ENCODE measurements at places on chromosomes 3 and 15.

- DNase-seq: no peak
These were observed 29.6 kb downstream of the TLNRD1 start for GRCh38 chr15:81030301-81030750.

DNA sequence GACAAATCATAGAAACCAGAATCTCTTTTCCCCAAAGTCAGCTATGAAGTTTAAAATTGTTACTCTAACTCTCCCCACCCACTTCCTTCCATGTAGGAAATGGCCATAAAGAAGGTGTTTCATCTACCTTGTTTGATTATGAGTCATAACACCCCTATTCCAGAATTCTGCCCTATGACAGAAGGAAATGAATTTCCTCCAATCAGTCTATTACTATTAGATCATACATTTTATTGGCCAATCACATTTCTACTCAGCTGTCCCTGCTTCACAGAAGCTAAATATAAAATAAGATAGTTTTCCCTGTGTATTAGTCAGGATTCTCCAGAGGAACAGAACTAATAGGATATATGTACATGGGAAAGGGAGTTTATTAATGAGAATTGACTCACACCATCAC lies 102.1 kb downstream of the TGFBR2 start:
- no peak for DNase-seq

- no peak for DNase-seq
These were observed 67.2 kb downstream of the CFAP44 start for GRCh38 chr3:113374078-113374477.

- DNase-seq: no peak
These were observed 51.4 kb downstream of the SLC6A11 start for GRCh38 chr3:10867384-10867783.

DNA sequence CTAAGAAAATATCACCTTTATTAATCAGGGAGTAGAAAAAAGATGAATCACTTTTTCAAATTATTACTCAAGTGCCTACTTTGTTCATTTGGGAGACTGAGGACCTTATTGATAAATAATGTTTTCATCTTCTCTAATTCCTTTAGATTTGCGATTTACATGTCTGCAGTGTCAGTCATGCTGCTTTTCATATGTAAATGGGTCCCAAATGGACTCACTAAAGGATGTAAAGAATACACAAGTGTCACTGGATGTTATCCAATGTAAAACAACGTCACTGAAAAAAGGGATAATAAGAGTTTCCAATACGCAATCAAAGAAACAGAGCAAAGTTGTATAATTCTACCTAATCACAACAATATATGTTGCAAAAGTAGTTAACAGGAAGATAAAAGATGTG lies 84.9 kb downstream of the TFDP2 start:
- DNase-seq: no peak

GRCh38 chr3:115975353-115975752 lies 352.0 kb downstream of the GAP43 start:
- no peak for DNase-seq

GRCh38 chr3:52633786-52634185 lies 51.9 kb downstream of the PBRM1 start:
- DNase-seq: no peak

DNA sequence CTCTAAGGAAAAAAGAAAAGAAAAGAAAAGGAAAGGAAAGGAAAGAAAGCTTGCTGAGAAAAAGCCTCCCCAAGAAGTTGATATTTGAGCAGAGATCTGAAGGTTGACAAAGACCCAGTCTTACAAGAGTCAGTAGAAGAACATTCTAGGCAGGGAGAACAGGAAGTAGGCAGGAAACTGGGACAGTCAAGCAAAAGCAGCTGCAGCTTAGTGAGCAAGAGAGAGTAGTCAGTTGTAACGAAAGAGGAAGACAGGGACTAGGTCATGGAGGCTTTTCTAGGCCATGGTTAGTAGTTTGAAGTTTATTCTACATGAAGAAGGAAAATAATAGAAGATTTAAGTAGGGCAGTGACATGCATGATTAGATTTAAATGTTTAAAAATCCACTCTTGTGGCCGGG lies 31.8 kb upstream of the KLHL6 start:
- no peak for DNase-seq

DNA sequence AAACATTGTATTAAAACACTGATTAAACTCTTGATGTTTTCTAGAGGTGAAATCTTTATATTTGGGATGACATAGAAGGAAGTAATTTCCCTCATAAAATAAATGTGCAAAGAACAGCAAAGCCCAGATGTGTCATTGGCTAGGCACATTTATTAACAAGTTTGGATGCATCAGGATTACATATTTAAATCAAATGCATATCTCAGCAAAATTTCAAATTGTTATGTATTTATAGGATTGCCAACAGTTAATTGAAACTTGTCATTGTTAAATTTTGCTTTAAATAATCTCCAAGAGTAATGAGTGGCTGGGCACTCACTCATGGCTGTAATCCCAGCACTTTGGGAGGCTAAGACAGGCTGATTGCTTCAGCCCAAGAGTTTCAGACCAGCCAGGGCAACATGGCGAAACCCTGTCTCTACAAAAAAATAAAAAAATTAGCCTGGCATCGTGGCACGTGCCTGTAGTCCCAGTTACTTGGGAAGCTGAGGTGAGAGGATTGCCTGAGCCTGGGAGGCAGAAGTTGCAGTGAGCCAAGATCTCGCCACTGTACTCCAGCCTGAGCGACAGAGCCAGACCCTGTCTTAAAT lies 28.2 kb downstream of the ARIH1 start:
- no peak for DNase-seq

- DNase-seq: no peak
These were observed 23.4 kb upstream of the SLC41A3 start for GRCh38 chr3:126107203-126107939.

- no peak for DNase-seq
These were observed 75.8 kb upstream of the LEKR1 start for GRCh38 chr3:156750191-156750873.

DNA sequence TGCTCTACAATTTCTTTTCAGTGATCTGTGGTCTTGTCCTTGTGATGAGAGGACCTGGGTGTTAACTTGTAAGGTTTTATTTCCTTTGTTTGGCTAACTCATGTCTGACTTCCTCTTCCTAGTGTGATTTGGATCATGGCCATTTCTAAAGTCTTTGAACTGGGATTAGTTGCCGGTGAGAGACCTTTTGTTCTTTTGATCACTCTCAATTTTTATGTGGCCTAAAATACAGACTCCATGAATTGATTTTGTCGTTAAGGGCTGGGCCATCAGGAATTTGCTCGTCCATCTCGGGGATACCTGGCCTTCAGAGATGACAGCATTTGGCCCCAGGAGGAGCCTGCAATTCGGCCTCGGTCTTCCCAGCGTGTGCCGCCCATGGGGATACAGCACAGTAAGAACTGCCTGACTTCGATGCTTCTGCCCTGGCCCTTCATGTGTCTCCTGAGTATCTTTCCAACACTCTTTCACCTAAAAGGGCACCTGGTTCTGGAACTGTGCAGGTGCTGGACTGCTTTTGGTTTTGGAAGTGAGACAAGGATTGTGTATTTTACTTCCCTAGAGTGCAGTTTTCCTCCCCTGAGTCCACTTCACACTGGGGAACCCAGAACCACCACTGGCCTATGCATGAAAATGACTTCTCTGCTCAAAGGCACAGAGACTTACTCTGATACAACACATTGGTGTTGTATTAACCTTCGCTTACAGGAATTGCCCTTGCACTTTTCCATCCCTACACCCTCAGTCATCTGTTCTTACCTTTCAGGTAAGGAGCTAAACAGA lies 13.1 kb upstream of the LRRC2 start:
- no peak for DNase-seq

- DNase-seq: no peak
These were observed 268.4 kb upstream of the ATP11B start for GRCh38 chr3:182524711-182525401.

DNA sequence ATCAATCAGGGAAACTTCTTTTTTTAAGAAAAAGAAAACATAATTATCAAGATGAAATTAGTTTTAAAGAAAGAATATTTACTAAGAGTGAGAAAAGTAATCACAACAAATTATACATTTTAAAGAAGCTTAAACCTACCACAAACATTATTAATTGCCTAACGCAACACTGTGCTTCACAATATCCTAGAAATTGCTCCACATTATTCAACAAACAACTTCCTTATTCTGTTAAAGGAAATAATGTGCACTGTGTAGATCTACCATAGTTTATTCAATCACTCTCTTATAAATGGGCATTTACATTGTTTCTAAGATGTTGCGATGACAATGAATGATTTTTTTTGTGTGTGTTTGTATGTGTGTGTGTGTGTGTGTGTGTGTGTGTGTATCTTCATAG lies 525.9 kb upstream of the KCNMB2 start:
- DNase-seq: no peak

GRCh38 chr15:63938486-63939061 lies 104.8 kb upstream of the HERC1 start:
- DNase-seq: no peak

DNA sequence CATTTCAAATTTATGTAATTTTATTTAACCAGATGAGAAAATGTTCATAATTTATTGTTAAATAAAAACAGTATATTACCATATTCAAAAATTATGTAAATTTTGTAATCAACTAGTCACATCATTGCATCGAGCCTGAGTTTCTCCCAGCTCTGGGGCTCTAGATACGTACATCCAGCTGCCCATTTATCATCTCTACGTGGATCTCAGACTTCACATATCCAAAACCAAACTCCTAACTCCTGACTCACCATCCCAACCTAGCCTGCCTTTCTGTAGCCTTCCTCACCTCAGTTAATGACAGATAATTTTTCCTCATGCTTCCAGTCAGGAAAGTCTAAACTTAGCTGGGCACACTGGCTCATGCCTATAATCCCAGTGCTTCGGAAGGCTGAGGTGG lies 194.8 kb downstream of the SSR3 start:
- DNase-seq: no peak

- no peak for DNase-seq
These were observed 427.3 kb downstream of the MFSD1 start for GRCh38 chr3:159229116-159229680.

- DNase-seq: no peak
These were observed 245.0 kb downstream of the ZMAT3 start for GRCh38 chr3:178826435-178827123.

GRCh38 chr3:38613426-38613825 lies 36.1 kb downstream of the SCN5A start:
- no peak for DNase-seq

GRCh38 chr3:8157640-8158039 lies 344.0 kb upstream of the LMCD1 start:
- DNase-seq: no peak

DNA sequence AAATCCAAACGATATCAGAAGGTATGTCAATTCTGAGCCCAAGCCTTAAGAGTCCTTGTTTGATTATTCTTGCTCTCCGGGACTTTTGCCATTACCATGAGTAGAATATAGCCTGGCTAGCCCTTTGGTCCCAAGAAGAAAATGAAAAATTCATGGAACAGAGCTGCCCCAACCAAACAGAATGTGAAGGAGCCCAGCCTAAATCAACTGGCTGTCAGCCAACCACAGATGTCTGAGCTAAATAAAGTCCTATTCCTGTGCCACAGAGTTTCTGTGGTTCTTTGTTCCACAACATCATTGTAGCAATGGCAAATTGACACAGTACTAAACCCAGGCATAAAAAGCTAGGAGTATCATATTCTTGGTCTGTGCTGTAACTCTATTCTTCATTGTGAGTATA lies 185.2 kb downstream of the CPNE4 start:
- DNase-seq: no peak

DNA sequence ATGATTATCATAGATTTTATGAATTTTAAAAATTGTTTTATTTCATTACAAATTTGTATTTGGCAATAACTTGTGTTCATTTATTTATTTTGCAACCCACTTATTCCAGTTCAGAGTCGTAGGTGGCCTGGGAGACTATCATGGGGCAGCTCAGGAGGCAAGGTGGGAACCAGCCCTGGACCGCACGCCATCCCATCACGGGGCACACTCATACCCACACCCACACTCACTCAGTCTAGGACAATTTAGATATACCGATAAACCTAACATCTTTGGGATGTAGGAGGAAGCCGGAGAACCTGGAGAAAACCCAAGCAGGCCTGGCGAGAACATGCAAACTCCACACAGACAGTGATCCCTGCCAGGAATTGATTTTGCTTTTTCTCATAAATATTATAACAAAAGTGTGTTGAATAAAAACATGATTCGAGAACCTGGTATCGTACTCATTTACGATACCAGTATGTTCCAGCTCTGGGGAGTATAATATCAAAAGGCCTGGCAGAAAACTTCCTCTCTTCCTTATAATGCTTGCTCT lies 205.3 kb downstream of the NFKBIZ start:
- no peak for DNase-seq

DNA sequence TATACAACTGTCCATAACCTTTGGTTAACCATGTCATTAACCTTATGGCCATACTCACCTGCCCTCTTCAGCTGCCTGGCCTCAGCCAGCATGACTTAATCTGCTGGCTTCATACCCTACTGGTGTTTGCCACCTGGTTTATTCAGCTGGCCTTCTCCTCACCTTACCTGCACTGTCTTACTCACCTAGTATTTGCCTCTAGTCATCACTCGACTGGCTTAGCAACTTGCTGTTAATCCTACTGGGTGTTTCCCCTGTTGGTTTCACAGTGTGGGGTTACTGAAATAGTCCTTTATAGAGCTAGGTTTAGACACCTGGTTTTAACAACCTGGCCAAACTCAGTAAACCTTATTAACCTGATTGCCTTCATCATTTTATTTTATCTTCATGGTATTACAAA lies 96.4 kb downstream of the IL12A start:
- no peak for DNase-seq

- no peak for DNase-seq
These were observed 2.8 kb downstream of the FES start for GRCh38 chr15:90887037-90887481.

DNA sequence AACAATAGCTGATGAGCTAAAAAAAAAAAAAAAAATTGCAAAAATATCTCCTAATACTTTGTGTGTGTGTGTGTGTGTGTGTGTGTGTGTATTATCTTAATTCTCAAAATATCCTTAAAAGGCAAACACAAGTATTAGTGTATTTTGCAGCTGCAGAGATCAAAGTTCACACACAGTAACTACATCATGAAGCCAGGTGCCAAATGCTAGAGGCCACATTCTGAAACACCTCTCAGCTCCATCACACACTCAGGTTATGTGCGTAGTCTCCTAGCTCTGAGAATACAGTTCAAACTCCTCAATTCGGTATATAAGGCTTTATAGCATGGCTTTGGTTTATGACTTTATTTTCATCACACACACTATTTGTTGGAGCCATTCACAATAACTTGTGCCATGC lies 33.5 kb upstream of the PPARG start:
- DNase-seq: no peak

DNA sequence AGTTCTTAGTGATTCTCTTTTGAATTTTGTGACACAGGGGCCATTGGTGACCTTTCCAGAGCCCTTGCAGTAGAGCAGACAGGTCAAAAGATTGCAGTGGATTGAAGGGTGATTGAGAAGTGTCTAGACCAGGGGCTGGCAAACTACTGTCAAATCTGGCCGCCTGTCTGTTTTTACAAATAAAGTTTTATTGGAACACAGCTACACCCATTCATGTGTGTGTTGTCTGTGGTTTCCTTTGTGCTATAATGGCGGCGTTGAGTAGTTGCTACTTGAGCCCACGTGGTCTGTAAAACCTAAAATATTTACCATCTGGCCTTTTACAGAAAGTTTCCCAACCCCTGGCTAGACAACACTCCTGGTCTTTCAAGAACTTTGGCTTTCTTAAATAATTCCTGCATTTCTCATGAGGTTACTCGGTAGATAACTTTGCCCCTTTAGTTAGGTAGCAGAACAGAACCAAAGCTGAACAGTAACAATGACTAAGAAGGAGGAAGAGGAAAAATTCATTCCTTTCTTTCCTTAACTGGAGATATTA lies 265.1 kb upstream of the NR2E3 start:
- DNase-seq: no peak

All from activated naive CD4-positive, alpha-beta T cell (primary cell).